Naive thymus-derived CD4-positive, alpha-beta T cell (primary cell): ENCODE measurements at places on chromosomes 7 and 10. TPM values are rescaled to one million over a fixed set of nuclear protein-coding genes. Genes with fewer than 3 reads are reported as not detected.

Gene NPY4R
- total RNA-seq: not detected

Gene AKR1E2
- 9.5 and 10.6 TPM in 2 replicates for total RNA-seq

Gene PNLIPRP3
- not detected in 2 replicates for total RNA-seq

Gene ZNF33A
- 39.9 TPM for total RNA-seq

Gene TMEM60
- 16.9 and 18.1 TPM in 2 replicates for total RNA-seq

Gene HOXA9
- 1.7 TPM for total RNA-seq

Gene CDC14C
- total RNA-seq: not detected

Gene NFE2L3
- total RNA-seq: 2.7 TPM

Gene TAC1
- not detected for total RNA-seq

Gene AZGP1
- total RNA-seq: not detected

DNA sequence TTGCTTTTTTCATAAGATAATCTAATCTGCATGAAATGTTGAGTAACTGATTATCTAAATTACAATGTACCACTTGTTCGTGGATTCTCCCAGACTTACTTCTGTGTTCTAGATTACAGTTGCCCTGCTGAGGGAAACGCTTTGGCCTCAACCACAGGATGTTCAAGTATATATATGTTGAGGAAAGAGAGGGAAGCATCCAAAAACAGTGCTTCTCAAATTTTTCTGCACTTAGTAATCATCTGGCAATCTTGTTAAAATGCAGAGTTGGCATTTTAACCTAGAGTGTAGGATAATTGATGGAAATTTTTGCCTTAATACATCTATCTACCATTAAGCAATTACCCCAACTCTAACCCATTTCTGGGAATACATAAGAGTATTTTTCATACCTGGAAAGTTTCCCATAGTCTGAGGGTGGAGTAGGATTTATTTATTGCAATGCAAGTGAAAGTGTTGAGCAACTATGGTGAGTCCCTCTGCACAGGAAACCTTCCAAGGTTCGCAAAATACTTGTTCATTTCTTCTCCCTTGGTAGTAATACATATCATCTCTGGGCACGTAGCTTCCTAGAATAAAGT is 59.6 kb upstream of the C1GALT1 start:
- no peak for DNase-seq

DNA sequence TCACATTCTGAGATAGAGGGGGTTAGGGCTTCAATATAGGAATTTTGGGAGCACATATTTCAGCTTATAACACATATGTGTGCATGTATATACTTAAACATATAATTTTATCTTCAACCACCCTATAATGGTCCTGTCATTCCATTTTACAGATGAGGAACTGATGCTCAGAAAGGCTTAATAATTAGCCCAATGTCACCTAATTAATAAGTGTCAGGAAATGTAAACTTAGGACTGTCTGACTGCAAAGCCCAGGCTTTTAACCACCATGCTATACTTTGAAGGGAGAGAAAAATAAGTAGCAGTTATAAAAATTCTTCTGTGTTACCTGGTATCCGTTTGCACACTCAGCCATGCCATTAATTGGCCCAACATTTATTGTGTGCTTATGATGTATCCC is 172.6 kb downstream of the SKIDA1 start:
- DNase-seq: no peak

GRCh38 chr10:43794181-43794815 is 145.6 kb upstream of the ZNF32 start:
- DNase-seq: no peak

DNA sequence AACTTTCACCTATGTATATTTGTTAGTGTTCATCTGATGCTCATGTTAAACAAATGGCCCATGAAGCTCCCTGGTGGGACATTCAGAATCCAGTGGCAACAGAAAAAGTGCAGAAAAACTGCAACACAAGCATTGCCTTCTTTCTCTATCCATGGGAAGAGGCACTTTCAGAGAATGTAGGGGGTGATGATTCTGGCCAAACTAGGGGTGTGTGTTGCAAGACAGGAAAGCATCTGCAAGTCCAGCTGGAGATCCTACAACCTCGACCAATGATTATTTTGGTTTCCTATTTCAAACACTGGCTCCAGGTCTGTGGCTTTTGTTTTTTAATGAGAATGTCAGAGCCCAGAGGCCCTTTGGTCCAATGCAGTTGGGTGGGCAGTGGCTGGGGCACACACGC is 198.7 kb downstream of the CXCL12 start:
- no peak for DNase-seq

GRCh38 chr7:20696803-20697333 is 81.4 kb downstream of the ABCB5 start:
- no peak for DNase-seq

DNA sequence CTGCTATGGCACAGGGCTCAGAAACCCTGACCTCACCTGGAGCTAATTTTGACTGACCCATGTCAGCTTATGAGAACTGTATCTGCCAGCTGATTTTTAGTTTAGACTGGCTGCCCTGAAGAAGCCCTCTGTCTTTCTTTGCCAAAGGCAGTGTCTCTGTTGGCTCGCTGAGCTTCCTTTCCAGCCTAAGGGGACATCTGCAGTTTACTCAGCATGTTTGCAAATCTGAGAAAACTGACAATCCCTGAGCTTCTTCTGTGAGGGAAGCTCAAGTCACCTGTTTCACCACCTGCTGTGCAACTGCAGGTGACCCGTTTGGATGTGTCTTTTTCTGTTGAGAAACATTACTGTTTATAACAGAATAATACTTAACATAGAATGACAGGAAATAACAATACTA is 46.0 kb downstream of the PRKAR2B start:
- no peak for DNase-seq

DNA sequence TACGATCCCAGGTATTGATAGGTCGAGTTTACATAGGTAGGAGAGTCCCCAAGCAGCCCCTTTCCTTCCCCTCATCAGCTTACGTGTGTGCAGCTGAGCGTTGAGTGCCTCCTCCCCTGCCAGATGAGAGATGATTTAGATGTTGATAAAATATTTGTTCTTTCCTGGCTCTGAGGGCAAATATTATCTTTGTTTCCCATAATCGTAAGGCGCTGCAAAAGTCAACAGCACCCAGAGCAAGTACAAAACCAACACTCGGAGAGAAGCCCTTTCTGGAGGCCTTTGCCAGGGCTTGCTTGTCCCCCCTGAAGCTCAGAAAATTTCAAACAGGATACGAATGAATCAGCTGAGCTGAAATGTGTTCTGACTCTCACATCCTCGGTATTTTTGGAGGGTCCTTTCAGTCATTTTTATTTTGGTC is 683.2 kb downstream of the LRMDA start:
- DNase-seq: no peak

GRCh38 chr10:125744909-125745308 is 25.4 kb downstream of the EDRF1 start:
- DNase-seq: no peak

GRCh38 chr7:7766671-7767070 is 48.3 kb upstream of the RPA3 start:
- DNase-seq: no peak

GRCh38 chr10:17647326-17647725 is 3.4 kb downstream of the STAM start:
- no peak for DNase-seq

DNA sequence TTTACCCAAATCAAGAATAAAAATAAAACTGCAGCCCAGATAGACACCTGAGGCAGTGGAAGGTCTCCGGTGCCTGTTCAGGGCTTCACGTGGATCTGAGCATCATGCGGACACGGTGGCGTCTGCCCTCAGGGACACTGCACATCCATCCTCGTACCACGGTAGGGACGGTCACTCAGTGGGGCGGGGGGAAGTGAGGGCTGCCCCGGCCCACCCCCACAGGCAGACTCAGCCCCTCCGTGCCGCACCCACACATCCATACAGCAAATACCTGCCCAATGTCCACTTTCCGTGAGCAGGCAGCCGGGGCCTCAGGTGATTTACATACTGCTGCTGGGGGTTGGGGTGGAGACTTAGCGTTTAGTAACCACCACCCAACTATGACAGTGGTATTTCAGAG is 207.8 kb downstream of the DIP2C start:
- DNase-seq: no peak

GRCh38 chr10:96387601-96388000 is 28.8 kb upstream of the OPALIN start:
- no peak for DNase-seq

DNA sequence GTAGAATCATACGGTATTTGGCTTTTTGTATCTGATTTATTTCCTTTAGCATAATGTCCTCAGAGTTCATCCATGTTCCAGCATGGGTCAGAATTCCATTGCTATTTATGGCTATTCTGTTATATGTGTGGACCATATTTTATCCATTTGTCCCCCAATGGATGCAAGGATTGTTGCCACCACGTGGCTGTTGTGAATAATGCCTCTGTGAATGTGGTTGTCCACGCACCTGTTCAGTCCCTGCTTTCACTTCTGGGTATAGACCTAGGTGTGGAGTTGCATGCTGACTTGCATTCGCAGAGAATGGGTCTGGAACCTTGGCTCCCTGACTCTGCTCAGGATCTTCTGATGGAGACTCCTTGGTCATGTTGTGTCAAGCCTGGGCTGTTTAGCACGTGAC is 199.9 kb downstream of the CAMK1D start:
- no peak for DNase-seq

- DNase-seq: no peak
Measured at GRCh38 chr10:28155726-28156125, 147.1 kb downstream of the MPP7 start.

DNA sequence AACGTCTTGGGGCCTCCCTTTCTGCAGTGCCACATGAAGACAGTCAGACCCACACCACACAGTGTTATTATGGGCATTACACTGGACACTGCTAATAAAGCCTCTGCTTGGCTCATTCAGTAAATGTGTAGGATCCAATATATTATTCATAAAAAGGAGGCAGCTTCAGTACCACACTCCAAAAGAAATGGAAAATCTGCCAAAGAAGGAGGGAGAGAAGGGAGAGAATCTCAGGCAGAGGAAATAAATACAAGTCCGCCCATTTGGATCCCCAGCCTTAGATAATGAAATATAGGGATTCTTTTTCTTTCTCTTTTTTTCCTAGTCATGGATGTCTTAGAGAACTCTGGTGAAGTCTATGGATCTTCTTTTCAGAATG is 162.2 kb downstream of the ELMO1 start:
- no peak for DNase-seq

GRCh38 chr7:111746950-111747349 is 184.7 kb upstream of the IMMP2L start:
- no peak for DNase-seq

GRCh38 chr10:127922675-127923366 is 15.9 kb downstream of the PTPRE start:
- DNase-seq: no peak

DNA sequence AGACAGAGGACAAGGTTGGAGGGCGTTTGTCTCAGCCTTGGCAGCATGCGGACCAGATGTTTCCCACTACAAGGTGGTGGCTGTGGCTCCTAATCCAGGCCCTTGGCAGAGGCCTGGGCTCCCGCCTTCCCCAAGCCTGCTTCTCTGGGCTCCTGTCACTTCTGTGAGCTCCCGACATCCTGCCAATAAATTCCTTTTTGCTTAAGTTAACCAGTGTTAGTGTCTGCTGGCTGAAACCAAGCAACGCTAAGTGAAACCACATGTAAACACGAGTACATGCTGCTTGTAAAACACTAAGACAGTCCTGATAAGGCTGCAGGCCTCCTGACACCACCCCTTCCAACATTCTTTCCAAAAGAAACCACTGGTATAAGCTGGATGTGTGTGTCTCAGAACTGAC is 263.6 kb upstream of the ZMIZ1 start:
- no peak for DNase-seq

- DNase-seq: no peak
Measured at GRCh38 chr10:127337801-127338200, 141.4 kb upstream of the INSYN2A start.

GRCh38 chr10:86299562-86299961 is 67.0 kb downstream of the GRID1 start:
- no peak for DNase-seq

GRCh38 chr7:104664648-104665047 is 336.2 kb downstream of the LHFPL3 start:
- no peak for DNase-seq

GRCh38 chr10:23439961-23440889 is 1.4 kb downstream of the OTUD1 start:
- DNase-seq: peak; percentile 37

- DNase-seq: no peak
Measured at GRCh38 chr7:17230099-17230807, 68.2 kb upstream of the AHR start.

DNA sequence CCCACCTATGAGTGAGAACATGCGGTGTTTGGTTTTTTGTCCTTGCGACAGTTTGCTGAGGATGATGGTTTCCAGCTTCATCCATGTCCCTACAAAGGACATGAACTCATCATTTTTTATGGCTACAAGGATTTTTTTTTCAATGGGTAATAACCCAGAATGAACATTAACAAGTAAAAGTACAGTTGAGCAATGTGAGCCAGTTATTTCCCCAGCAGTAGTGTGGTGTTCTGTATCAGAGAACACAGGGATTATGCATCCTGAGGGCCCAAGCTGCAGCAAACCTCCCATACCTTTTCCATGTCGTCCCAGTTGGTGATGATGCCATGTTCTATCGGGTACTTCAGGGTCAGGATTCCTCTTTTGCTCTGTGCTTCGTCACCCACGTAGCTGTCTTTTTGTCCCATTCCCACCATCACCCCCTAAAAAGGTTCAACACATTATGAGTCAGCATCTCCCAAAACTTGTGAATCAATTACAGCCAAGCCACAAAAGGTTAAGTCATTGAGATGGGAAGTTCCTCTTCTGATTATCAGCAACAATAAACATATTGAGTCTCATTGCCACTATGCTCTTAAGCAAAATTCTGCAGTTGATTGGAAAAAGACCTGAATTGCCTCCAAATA is 5.5 kb downstream of the ACTA2 start:
- no peak for DNase-seq

DNA sequence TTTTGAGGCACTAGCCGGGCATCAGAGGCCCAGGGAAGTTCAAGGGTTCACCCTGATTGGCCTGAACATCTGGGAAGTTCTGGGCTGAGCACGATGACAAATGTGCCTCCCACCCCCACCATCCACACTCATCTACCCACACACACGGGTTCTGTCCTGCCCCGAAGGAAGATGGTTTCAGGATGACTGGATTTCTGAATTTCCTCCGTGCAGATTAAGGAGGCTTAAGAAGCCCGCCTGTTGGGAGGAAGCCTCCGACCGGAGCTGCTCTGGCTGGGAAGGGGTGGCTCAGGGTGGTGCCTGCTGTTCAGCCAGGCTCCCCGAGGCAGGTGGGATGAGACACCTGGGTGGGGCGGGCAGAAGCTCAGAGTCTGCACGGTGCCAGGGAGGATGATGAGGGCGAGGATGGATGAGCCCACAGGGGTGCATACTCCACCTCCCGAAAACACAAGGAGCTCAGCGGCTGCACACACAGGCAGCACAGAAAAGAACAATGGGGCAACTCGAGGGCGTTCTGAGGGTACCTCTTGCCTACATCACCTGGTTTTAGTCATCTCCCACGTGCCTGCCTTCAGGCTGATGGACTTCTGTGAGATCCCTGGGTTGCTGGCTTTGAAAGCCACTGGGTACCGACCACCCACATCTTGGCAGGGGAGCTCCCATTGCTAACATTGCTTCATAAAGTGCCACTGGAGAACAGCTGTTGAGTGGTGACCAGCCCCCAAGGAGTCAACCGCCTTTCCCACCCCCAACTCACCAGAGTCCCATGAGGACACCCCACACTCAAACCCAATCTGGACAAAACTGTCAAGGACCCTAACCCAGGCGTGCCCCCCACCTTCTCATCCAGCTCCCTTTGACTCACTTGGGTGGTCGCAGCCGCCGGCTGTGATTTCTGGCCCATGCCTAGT is 41.2 kb downstream of the CALML3 start:
- no peak for DNase-seq
